ENCODE measurements at places on chromosomes 3 and 15. TPM values are rescaled to one million over a fixed set of nuclear protein-coding genes. Genes with fewer than 3 reads are reported as not detected.
A peak's percentile ranks its signal among the peaks of the same experiment; 100 is the strongest.

DNA sequence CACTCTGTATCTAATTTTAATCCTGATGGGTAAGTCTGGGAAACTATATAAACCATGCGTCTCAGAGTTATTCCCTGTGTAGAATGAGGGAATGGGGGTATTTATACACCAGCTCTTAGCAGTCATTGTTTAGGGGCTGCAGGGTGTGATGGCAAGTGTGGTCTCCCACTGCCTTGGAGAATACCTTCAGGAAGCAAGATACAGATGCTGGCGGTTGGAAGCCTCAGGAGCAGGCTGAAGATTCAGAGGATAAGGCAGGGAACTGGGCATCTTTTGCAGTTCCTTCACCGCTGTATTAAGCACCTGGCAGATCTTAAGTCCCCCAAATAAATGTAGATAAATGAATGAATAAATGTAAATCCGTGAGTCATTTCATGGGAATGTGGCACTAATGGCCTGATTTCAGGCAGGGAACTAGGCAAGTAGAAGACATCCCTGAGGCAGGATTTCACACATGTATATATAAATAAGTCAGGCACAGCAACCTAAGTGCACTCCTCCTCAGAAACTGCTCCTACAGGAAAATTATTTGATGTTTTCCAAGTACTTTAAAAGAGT, 209.2 kb upstream of the GADL1 start:
- H3K36me3 ChIP-seq, result no peaks in the 10 kb centered on the region
- no peak for DNase-seq
- no peak overlapping the region for H3K4me3 ChIP-seq
- no peak overlapping the region for H3K27ac ChIP-seq

DNA sequence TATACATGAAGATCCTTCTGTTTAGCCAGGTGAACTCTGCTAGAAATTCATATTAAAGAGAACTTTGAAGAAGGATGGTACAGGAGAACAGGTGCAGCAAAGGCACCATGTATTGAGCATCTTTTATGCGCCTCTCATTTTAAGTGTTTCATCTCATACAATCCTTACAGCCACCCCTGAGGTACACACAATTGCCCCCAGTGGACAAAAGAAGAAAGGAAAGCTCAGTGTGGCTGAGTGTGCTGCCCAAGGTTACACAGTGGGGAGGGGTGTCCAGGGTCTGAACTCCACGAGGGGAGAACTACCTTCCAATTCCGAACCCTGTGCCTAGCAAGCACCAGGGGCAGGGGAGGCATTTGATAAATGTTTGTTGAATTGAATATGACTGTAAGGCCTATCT, 98.6 kb downstream of the MECOM start:
- no peaks in the 10 kb centered on the region for H3K36me3 ChIP-seq
- no peaks in the 10 kb centered on the region for H3K4me1 ChIP-seq
- H3K27ac ChIP-seq, result no peak overlapping the region
- no peak for DNase-seq
- H3K27me3 ChIP-seq, result no peaks in the 10 kb centered on the region

- H3K27ac ChIP-seq, result peak overlapping the region; percentile 61
- DNase-seq, result no peak
- H3K4me1 ChIP-seq, result no peaks in the 10 kb centered on the region
- H3K4me3 ChIP-seq, result no peak overlapping the region
- H3K27me3 ChIP-seq, result no peaks in the 10 kb centered on the region
Measured at GRCh38 chr3:193970773-193971206, 165.2 kb upstream of the HES1 start.

GRCh38 chr15:64152507-64153387, 1.2 kb downstream of the SNX22 start:
- peak overlapping the region; percentile 55 for H3K4me3 ChIP-seq
- peaks cover 14% of the 10 kb centered on the region for H3K27me3 ChIP-seq

DNA sequence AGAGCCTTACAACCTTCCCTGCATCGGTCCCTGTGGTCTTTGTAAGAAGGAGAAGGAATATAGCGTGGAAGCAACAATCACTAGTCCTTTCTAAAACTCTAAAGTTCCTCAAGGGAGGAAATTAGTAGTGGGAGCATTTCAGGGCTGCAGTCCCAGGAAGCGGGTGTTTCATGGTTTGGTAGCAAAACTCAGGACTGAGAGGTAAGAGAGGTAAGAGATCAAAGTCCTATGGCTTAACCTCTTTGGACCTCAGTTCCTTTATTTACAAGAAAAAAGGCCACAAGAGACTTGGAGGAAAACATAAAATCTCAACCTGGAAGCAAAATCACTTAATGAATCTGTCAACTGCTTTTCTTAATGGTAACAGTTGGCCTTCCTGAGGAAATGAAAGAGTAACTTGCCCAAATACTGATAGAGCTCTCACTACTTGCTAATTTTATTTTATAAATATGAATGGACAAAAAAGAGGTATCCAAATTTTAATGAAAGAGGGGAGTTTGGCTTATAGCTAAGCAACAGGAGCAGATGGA, 14.3 kb downstream of the LRRC28 start:
- H3K27me3 ChIP-seq, result no peaks in the 10 kb centered on the region
- H3K27ac ChIP-seq, result no peak overlapping the region
- no peaks in the 10 kb centered on the region for H3K4me1 ChIP-seq
- no peaks in the 10 kb centered on the region for H3K36me3 ChIP-seq
- H3K4me3 ChIP-seq, result no peak overlapping the region
- no peak for DNase-seq

The KLHL40 gene
- total RNA-seq, result not detected

The PAQR9 gene
- total RNA-seq, result not detected

The TNNC1 gene
- 1.5 TPM for total RNA-seq

DNA sequence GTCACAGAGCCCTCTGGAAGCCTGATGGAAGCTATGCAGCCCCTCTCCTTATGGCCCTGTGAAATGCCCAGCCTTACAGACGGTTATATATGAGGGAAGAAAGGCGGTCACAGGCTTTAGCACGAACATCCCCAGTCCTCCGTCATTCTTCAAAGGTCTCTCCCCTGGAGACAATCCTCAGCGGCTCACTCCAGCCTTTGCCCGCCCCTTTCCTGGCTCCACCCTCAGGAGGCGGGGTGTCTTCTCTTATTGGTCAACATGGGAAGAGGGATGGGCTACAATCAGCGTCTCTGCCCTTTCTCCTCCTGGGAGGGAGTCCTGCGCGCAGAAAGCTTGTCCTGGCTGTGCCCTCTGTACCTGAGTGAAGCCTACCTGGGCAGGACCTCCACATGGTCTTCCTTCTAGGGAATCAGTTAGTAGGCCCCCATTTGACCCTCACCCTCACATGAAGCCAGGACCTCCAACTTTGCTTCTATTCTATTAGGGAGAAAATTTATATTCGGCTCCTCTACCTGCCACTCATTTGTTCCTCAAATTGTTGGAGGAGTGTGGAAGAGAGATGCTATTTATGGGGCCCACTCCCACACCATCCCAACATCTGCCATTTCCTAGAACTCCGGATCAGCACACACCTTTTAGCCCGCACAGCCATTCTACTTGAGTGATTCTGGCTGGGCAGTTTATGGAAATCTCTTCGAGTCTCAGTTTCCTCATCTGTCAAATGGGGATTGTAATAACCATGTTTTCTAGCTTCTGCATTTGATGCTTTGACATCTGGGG, 112.9 kb upstream of the SLC6A11 start:
- H3K4me3 ChIP-seq, result no peak overlapping the region
- DNase-seq, result no peak
- H3K4me1 ChIP-seq, result no peaks in the 10 kb centered on the region
- H3K36me3 ChIP-seq, result no peaks in the 10 kb centered on the region

DNA sequence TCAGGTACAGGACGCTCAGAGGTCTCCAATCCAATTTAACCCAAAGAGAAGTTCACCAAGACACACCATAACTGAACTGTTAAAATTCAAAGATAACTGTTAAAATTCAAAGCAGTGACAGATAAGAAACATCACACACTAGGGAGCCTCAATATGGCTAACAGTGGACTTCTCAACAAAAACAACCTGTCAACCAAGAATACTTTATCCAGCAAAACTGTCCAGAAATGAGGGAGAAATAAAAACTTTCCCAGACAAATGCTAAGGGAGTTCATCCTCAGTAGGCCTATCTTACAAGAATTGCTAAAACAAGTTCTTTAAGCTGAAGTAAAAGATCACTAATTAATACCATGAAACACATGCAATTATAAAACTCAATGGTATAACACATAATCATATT, 36.3 kb upstream of the MYLK start:
- no peaks in the 10 kb centered on the region for H3K27me3 ChIP-seq
- no peaks in the 10 kb centered on the region for H3K4me1 ChIP-seq
- H3K36me3 ChIP-seq, result peaks cover 4% of the 10 kb centered on the region
- no peak for DNase-seq
- H3K4me3 ChIP-seq, result no peak overlapping the region

The POPDC2 gene
- total RNA-seq, result 1.3 TPM

The XRN1 gene
- total RNA-seq, result 23.3 TPM

- no peak overlapping the region for H3K27ac ChIP-seq
- H3K36me3 ChIP-seq, result no peaks in the 10 kb centered on the region
- no peaks in the 10 kb centered on the region for H3K4me1 ChIP-seq
Measured at GRCh38 chr3:171548917-171549316, 88.7 kb upstream of the TNIK start.

DNA sequence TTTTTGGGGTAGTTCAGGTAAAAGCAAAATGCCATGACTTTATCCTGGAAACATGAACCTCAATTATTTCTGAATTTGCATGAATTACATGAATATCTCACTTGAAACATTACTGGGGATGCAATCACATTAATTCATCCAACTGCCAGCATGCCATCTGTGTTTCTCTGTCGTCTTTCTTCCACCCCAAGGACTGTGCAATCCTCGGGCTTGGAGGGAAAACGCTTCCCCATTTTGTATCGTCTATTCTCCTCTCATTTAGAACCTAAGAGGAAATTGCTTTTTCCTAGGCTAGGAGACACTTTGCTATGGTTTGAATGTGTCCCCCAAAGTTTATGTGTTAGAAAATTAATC, 109.4 kb downstream of the SQOR start:
- H3K27me3 ChIP-seq, result no peaks in the 10 kb centered on the region
- H3K4me1 ChIP-seq, result no peaks in the 10 kb centered on the region
- DNase-seq, result no peak
- no peaks in the 10 kb centered on the region for H3K36me3 ChIP-seq
- no peak overlapping the region for H3K4me3 ChIP-seq
- no peak overlapping the region for H3K27ac ChIP-seq

DNA sequence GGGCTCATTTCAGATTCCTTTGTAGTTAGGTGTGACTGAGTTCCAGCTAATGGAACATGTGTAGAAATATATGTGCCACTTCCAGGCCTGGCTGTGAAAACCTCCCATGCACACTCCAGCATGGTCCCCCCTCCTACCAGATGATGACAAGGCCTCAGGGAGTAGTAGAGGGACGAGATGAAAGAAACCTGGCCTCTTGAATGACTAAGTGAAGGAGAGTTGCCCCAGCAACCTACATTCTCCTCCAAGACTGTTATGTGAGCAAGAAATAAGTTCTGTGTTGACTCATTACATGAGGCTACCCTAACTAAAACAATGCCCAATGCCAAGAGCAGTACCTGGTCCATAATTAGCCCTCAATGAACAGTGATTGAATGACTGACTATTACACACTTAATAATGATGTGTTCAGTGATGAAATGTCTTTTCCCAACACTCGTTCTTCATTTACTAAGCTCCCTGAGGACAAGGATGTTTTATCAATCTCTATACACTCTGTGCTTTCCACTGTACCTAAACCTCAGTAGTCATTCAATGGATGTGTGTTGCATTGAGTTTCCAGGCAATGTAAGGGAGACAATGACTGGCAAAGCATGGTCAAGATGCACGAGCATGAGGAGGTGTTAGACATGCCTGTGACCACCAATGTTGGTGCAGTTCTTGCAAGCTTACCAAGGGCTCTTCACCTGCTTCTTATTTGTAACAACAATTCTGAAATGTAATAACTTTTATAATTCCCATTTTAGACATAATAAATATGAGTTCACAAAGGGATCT, 62.0 kb upstream of the BCL6 start:
- no peak overlapping the region for H3K27ac ChIP-seq
- no peak for DNase-seq
- H3K36me3 ChIP-seq, result no peaks in the 10 kb centered on the region
- no peaks in the 10 kb centered on the region for H3K4me1 ChIP-seq

The KLHL25 gene
- 6.6 TPM for total RNA-seq

- H3K4me1 ChIP-seq, result no peaks in the 10 kb centered on the region
- H3K27me3 ChIP-seq, result no peaks in the 10 kb centered on the region
- H3K27ac ChIP-seq, result no peak overlapping the region
- DNase-seq, result no peak
- no peaks in the 10 kb centered on the region for H3K36me3 ChIP-seq
Measured at GRCh38 chr3:123547881-123548519, 36.9 kb downstream of the HACD2 start.

GRCh38 chr3:154018100-154018696, 103.0 kb upstream of the ARHGEF26 start:
- no peaks in the 10 kb centered on the region for H3K36me3 ChIP-seq
- peak; percentile 27 for DNase-seq
- H3K4me3 ChIP-seq, result no peak overlapping the region

GRCh38 chr3:169818316-169818715, 5.6 kb upstream of the LRRC34 start:
- no peak overlapping the region for H3K27ac ChIP-seq
- no peak overlapping the region for H3K4me3 ChIP-seq
- no peaks in the 10 kb centered on the region for H3K36me3 ChIP-seq
- DNase-seq, result no peak
- H3K27me3 ChIP-seq, result no peaks in the 10 kb centered on the region

GRCh38 chr15:99435113-99435695, 130.6 kb upstream of the MEF2A start:
- no peaks in the 10 kb centered on the region for H3K36me3 ChIP-seq
- H3K27ac ChIP-seq, result peak overlapping the region; percentile 90
- DNase-seq, result peak; percentile 94
- no peaks in the 10 kb centered on the region for H3K27me3 ChIP-seq
- no peak overlapping the region for H3K4me3 ChIP-seq
- H3K4me1 ChIP-seq, result peaks cover 12% of the 10 kb centered on the region

The C2CD4A gene
- 3.7 TPM for total RNA-seq

The TP63 gene
- not detected for total RNA-seq

DNA sequence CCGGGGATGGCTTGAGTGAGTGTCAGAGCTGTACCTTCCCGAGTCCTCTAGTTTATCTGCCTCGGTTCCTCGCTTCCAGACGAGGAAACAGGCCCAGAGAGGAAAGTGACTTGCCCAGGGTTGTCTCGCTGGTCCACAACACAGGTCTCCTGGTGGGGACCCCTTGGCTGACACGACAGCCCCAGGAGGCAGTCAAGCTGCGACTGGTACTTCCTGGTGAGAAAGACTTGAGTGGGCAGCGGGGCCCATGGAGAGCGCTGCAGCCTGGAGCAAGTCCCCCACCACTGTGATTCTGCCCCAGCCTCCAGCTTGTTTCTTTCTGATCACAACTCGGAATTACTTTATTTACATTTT, 600 bp upstream of the CHRNA5 start:
- H3K27me3 ChIP-seq, result no peaks in the 10 kb centered on the region
- H3K4me3 ChIP-seq, result no peak overlapping the region
- H3K4me1 ChIP-seq, result no peaks in the 10 kb centered on the region
- no peaks in the 10 kb centered on the region for H3K36me3 ChIP-seq

GRCh38 chr3:20038699-20039465, 1.4 kb upstream of the KAT2B start:
- no peaks in the 10 kb centered on the region for H3K36me3 ChIP-seq
- H3K27me3 ChIP-seq, result no peaks in the 10 kb centered on the region
- H3K4me3 ChIP-seq, result peak overlapping the region; percentile 73
- H3K27ac ChIP-seq, result peak overlapping the region; percentile 95
- H3K4me1 ChIP-seq, result peaks cover 8% of the 10 kb centered on the region
